Cardiac septum (tissue), 1 donor: ENCODE measurements at places on chromosomes 12 and 14. TPM values are rescaled to one million over a fixed set of nuclear protein-coding genes. Genes with fewer than 3 reads are reported as not detected.

DNA sequence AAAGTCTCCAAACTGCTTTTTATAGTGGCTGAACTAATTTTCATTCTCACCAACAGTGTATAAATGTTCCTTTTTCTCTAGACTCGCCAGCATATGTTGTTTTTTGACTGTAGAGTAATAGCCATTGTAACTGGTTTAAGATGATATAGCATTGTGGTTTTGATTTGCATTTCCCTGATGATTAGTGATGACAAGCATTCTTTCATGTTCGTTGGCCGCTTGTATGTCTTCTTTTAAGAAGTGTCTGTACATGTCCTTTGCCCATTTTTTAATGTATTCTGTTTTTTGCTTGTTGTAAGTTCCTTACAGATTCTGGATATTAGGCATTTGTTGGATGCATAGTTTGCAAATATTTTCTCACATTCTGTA lies 404.9 kb downstream of the FLRT2 start:
- no peak for DNase-seq

The KRT86 gene
- total RNA-seq, result not detected

- peak; percentile 86 for DNase-seq
Observed at GRCh38 chr14:23078692-23079116, 16.2 kb downstream of the ACIN1 start.

The LRTM2 gene
- total RNA-seq, result not detected

The DIO3 gene
- not detected for total RNA-seq

GRCh38 chr12:25311506-25311905 lies 60.8 kb upstream of the KRAS start:
- no peak for DNase-seq

DNA sequence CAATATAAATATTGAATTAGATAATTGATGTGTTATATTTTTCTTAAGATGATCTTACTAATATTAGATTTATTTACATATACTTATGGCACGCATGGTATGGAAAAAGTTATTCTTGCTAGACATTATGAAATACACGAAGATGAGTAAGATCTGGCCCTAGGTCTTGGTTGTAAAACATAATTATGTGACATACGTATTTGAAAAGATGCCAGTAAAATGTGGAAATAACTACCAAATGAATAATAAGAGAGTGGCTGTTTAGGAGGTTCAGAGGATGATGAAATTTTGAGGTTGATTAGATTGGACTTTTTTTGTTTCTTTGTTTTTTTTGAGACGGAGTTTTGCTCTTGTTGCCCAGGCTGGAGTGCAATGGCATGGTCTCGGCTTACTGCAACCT lies 41.3 kb downstream of the FANCM start:
- DNase-seq, result no peak

- no peak for DNase-seq
Observed at GRCh38 chr12:124829008-124829707, 34.5 kb downstream of the SCARB1 start.

The GNB3 gene
- 9.7 TPM for total RNA-seq

- DNase-seq, result no peak
Observed at GRCh38 chr14:99809859-99810558, 16.8 kb downstream of the EML1 start.

DNA sequence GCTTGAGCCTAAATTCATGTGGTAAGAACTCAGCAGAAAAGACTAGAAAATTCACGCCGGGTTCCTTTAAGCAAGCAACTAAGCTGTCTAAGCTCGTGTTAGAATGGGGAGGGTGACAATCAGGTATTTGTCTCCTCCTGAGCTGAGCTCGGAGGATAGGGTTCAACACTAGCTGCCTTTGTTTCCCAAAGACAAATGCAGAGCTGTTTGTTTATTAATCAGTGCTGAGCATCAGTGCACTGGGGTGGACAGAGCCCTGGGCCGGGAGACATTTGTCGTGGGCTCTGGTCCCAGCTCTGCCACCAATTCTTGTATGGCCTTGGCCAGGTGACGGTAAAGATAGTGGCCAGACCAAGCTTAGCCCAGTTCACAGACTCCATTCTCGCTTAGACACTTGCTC lies 43.7 kb downstream of the DEGS2 start:
- no peak for DNase-seq

The PLCZ1 gene
- total RNA-seq, result not detected

DNA sequence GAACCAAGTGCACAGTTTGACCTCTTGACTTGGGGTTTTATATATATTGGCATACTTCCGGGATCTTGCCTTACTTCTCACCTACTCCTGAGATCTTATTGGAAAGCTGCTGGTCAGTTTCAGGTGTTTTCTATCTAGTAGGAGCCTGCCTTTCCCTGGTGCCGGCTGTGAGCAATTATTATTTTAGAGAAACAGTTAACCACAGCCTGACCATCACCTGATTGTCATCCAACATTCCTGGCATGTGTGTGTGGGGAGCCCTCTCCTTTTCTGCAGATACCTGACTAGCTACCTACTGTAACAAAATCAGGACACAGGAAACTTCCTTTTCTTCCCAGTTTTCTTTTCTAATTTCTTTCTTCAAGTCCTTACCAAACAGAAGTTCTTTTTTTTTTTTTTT lies 220.4 kb downstream of the ATP23 start:
- DNase-seq, result no peak

GRCh38 chr12:131230340-131231031 lies 276.8 kb downstream of the ADGRD1 start:
- no peak for DNase-seq

DNA sequence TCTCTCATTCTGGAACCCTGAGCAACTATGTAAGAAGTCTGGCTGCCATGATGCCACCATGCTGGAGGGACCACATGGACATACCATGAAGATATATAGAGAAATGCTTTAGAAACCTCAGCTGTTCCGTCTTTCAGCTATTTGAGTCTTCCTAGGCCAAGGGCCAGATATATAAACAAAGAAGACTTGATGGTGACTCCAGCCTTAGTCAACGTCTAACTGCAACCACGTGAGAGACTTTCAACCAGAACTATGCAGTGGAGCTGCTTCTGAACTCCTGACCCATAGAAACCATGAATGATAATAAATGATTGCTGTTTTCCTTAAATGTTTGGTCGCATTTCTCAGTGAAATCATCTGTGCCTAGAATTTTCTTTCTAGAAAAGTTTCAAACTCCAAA lies 20.0 kb upstream of the KITLG start:
- DNase-seq, result no peak

- peak; percentile 53 for DNase-seq
Observed at GRCh38 chr14:101507836-101508150, 53.5 kb upstream of the DIO3 start.

The TUBA1C gene
- 39.5 TPM for total RNA-seq

The PRR13 gene
- total RNA-seq, result 61.5 TPM

DNA sequence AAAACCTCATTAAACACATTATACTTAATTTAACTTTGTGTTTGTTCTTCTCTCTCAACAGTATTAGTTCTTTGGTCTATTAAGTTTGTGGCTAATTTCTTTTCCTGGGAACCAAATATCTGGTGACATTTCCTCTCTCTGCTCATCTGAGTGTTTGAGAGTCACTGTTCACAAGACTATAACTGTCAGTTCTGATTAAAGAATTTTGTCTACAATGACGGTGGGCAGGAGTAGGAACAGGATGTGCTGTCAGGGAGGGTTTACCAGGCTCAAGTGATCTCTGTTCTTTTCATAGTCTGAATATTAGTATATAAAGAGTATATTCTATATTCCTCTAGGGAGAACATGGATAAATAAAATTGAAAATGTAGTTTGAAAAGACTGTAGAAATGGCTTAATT lies 92.9 kb downstream of the ALG10B start:
- DNase-seq, result no peak

DNA sequence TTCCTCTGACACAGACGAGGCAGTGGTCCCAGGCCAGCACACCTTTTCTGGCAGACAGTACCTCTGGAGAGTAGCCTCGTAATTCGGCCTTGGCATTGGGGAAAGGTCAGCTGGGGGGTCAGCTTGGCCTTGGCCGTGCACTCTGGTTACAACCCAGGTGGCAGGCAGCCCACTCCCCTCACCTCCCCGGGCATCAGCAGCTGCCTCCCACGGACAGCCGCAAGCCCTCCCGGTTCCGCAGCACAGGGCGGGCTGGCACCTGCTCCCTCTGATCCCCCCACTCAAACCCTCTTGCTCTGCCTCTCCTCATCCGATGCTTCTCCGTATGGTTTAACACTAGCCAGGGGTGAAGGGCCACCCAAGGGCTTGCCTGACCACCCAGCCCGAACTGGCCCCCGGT lies 50.6 kb downstream of the TEAD4 start:
- no peak for DNase-seq

The CLEC2A gene
- not detected for total RNA-seq

DNA sequence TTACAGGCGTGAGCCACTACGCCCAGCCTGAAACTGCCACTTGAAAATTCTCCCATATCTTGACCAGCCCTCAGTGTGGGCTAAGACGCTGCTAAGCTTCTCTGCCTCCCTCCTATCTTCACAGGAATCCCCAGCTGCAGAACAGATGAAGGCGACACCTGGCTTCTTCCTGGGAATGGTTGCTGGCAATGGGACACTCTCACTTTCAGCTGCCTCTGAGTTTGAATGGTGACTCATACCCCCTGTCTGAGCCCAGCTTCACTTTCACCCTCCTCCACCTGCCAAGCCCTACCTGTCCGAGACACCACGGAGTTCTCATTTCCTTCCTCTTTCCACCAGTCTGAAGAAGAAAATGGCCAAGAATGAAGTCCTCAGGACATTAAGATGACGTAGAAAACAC lies 18.3 kb upstream of the VASH1 start:
- no peak for DNase-seq

The EGLN3 gene
- 326 TPM for total RNA-seq

DNA sequence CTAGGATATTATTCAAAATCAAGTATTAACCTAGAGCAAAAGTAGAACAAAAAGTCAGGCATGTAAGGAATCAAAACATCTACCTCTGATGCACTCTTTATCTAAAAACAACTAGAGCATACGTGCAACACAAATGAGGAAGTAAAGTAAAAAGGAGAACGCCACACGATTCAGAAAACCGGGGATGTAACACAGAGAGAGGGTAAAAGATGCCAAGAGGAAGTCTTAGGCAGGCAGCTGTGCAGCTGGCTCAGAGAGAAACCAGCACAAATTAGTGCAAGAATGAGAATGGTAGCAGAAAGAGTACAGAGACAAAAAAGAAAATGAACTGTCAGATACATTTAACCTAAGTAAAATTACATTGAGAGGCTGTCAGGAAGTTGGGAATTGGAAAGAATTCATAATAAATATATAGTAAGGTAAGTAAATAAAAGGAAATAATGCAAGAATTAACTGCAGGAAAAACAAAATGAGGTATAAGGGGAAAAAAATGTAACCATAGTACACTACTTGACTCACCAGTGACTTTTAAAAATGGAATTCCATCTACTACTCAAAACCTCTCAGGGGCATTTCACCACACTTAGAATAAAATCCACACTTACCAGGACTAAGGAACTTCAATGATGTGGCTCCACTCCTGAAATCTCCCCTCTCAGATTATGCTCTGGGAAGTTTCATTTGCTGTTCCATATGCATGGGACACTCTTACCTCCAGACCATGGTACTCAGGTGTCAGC lies 17.1 kb downstream of the BCAT1 start:
- DNase-seq, result no peak

- DNase-seq, result no peak
Observed at GRCh38 chr12:20631711-20632110, 63.4 kb upstream of the SLCO1C1 start.

DNA sequence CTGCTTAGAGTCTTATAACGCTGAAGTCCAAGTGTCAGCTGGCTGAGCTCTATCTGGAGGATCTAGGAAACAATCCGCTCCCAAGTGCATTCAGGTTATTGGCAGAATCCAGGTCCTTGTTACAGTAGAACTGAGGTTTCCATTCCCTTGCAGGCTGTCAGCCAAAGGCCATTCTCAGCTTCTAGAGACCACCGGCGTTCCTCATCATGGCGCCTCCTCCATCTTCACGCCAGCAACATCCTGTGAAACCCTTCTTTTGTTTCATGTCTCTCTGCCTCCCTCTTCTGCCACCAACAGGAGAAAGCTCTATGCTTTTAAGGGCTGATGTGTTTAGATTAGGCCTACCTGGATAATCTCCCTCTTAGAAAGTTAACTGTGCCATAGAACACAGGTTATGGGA lies 133.0 kb upstream of the RASSF8 start:
- DNase-seq, result no peak

- DNase-seq, result no peak
Observed at GRCh38 chr12:106179086-106179485, 40.3 kb upstream of the NUAK1 start.

- peak; percentile 91 for DNase-seq
Observed at GRCh38 chr12:49662998-49663843, 39.9 kb downstream of the PRPF40B start.

GRCh38 chr12:66725031-66725430 lies 46.2 kb upstream of the GRIP1 start:
- no peak for DNase-seq

DNA sequence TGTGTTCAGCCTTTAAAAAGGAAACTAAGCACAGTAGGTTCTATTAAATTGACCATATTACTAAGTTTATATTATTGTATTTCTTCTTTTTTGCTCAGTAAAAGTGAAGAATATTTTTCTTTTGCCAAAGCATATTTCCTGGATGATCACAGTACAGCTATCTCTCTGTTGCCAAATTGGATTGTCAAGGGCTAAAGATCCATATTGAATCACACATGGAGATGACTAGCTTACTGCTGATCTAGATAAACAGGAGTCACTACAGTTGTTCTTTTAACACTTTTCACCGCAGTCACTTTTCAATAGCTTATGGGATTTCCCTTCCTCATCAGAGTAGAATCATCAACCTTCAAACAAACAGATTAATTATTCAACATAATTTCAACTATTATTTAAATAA lies 78.6 kb downstream of the LRRC9 start:
- no peak for DNase-seq

The RBM25 gene
- 42.5 TPM for total RNA-seq

The HSPA2 gene
- 74.9 TPM for total RNA-seq

DNA sequence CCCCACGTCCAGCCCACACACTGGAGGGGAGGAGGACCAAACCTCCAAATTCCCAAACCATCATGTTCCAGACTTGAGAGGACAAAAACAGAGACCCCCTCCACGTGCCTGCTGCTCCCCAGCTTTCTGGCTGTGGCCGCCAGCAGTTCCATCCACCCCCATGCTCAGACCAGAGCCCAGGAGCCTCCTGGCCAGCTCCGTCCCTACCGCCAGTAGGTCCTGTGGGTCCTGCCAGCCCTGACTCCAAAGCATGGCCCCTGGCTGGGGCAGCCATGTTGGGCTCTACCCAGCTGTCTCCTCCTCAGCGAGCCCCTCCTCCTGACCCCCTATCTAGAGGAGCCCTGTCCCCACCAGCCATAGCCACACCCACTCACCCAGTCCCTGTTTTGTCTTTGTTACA lies 227.3 kb upstream of the RTL1 start:
- peak; percentile 51 for DNase-seq

- DNase-seq, result no peak
Observed at GRCh38 chr14:56633544-56633943, 53.9 kb downstream of the TMEM260 start.

The TMEM132D gene
- not detected for total RNA-seq

The ERP29 gene
- 42.1 TPM for total RNA-seq

The SLC6A13 gene
- 6.1 TPM for total RNA-seq
